ENCODE measurements at places on chromosomes 6 and 20.

GRCh38 chr6:116663308-116663707, 5.3 kb downstream of the ZUP1 start:
- DNase-seq: no peak

- no peak for DNase-seq
Measured at GRCh38 chr6:160116411-160116810, 5.2 kb upstream of the SLC22A1 start.

DNA sequence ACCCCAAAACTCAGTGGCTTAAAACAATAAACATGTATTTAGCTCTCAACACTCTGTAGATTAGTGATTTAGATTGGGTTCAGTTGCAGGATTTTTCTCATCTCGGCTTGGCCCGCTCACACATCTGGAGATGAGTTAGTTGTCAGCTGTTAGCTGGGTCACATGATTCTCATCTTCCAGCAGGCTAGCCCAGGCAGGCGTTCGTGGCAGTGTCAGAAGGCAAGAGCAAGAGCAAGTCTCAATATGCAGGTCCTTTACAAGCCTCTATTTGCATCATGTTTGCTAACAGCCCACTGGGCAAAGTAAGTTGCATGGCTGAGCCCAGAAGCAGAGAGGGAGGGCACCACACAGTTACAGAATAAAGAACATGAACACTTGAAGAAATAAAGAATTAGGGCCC, 83.6 kb upstream of the MYLIP start:
- peak; percentile 11 for DNase-seq

DNA sequence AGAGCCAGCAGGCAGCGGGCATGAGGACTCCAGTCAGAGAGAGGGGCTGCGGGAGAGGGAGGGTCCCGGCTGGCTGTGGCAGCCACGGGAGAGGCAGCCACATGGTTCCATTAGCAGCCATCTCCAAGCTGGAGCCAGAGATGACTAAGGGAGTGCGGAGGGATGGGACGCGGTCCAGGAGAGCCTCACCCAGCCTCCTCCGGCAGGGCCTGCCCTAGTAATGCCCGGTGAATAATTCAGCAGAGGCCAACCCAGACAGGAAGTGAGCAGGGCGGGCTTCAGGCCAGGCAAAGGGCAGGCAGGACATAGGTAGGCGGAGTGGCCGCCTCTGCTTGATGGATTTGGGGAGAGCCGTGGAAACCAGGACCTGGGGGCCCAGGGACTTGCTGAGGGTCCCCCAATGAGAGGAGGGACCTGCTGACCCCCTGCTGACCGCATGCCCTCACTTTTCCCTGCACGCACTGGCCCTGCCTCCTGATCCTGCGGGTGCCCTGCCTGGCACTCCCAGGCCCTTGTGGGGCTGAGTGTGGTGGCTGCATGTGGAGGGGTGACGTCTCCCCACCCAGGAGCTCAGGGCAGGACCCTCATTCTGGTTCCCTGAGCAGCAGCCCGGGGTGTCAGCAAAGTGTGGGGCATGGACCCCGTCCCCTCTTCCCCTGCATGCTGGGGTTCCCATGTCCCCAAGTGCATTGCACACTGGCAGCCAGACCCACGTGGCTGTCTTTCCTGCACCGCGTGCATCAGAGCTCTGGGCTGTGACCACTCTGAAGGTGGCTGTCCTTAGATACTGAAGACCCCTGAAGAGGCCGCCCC, 51.8 kb upstream of the SLCO4A1 start:
- DNase-seq: no peak

DNA sequence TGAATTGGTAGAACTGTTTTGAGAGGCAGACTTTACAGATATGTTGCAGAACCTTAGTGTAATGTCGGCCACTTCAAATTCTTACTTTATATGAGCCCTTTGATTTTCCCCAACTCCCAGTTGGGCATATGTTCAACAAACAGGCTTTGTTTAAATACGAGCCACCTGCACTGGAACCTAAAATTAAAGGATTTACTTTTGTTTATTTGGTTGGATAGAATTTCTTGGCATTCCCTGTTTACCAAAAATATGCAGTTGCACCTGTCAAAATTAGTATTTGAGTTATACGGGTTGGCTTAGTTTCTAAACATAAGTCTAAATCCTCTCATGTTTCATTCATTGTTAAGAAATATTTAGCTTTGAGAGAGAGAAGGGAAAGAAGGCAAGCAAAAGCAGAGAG, 2.4 kb upstream of the GLYATL3 start:
- no peak for DNase-seq

DNA sequence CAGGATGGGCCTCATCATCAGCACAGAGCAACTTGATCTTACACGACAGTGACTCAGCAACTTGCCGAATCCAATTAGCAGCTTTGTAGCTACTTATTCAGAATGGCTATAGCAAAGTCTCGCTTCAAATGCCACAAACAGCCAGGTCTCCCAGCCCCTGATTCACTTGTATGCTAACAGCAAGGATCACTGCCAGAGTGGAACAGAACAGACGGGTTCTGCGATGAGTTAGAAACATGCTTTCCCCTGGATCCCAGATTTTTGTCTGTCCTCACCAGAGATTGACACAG, 254.4 kb downstream of the NRN1 start:
- peak; percentile 84 for DNase-seq
